Naive thymus-derived CD4-positive, alpha-beta T cell (primary cell): ENCODE measurements at places on chromosomes 2 and 18.
A peak's percentile ranks its signal among the peaks of the same experiment; 100 is the strongest.

DNA sequence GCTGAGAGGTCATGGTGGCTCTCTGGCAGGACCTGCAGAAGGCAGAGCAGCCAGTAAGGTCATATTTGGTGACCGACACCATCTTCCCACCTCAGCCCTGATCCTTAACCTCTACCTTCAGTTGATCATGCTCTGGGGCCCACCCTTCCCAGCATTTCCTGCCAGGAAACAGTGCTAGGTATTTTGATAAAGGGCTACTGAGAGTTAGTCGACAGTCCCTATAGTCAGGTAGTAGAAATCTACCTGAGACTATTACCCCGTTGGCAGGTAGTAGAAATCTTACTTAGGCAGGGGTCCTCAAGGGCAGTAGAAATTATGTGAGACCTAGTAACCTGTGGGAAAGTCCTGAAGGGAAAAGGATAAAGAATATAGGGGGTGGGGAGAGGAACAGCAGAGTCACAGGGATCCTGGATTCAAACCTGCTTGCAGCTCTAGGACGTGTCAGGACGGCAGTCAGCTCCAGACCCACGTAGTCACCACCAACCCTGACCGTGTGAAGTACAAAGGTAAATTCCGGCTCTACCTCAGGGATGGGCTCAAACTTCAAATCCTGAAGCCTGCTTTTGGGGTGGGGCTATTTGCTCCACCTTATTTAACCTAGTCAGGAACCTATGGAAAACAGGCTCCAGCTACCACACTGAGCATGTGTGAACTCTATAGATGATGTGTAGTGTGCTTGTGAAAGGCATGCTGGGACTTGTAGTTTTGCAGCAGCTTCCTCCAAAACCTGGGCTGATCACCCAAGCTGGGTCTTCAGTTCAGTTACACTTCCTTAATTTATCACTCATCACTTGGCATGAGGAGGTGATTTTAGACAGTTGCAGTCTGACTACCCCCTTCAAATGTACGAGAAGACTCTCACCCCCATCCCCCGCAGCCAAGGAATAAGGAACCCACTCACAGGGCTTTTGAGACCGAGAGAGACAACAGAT, at the start of gene DQX1:
Gene DQX1 (minus strand): TSS at position 515 of the 932 bp plus-strand sequence. CDS start 502 bp downstream, at position 13.
- no peaks in the 10 kb centered on the region for H3K27me3 ChIP-seq
- H3K27ac ChIP-seq: no peak within 1 kb of the TSS
- no peak for DNase-seq
- peaks cover 15% of the 10 kb centered on the region for H3K4me1 ChIP-seq
- no peak within 1 kb of the TSS for H3K4me3 ChIP-seq
- H3K36me3 ChIP-seq: peaks cover 35% of the 10 kb centered on the region

- H3K36me3 ChIP-seq: no peaks in the 10 kb centered on the region
- H3K27ac ChIP-seq: no peak overlapping the region
- no peak for DNase-seq
- H3K27me3 ChIP-seq: no peaks in the 10 kb centered on the region
Observed at GRCh38 chr2:20585359-20585709, 65.6 kb downstream of the HS1BP3 start.

DNA sequence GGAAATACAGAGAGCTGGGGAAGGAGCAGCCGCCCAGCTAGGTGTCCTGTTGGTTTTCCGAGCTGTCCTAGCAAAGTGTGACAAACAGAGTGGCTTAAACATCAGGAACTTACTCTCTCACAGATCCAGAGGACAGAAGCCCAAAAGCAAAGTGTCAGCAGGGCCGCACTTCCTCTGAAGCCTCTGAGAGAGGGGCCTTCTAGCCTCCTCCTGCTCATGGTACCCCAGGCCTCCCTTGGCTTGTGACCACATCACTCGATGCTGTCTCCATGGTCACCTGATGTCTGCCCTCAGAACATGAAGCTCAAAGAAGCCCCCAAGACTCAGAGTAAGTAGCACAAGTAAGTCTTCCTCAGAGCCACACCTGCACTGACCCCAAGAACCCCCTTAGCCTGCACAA, 650.5 kb upstream of the ID2 start:
- no peak overlapping the region for H3K27ac ChIP-seq
- H3K36me3 ChIP-seq: no peaks in the 10 kb centered on the region
- H3K4me1 ChIP-seq: no peaks in the 10 kb centered on the region
- H3K27me3 ChIP-seq: no peaks in the 10 kb centered on the region
- no peak overlapping the region for H3K4me3 ChIP-seq
- no peak for DNase-seq

DNA sequence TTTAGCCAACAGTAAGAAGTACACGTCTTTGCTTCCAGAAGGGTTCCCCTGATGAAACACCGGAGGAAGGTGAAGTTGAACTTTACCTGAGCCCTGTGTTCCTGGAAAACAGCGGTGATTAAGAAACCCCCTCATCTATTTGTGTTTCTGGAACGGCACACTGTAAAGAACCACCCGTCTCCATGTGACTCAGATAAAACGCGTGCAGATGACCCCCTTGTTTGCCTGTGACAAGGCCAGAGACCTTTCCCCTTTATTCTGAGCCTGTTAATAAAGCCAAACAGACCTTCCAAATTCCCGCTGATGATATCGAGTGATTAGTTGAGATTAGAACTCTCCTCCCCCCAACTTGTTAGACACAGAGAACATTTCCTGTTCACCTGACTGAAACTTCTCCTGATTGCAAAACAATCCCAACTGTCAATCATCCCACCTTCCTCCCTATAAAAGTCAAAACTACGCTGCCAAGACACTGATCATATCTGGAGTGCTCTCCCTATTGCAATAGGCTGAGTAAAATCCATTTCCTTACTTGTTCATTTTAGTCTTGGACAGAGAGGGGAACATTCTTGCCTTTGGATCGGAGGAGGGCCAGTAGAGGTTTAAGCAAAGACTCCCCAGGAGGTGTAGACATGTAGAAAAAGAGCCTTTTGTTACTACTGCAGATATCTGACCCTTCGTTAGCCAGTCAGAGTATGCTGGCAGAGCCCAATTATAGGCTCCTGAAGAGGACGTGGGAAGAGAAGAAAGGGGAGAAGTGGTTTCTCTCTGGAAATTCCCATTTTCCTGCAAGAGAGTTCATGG, 914 bp upstream of the IWS1 start:
- H3K27me3 ChIP-seq: no peaks in the 10 kb centered on the region
- H3K27ac ChIP-seq: peak overlapping the region; percentile 82
- peaks cover 22% of the 10 kb centered on the region for H3K36me3 ChIP-seq

DNA sequence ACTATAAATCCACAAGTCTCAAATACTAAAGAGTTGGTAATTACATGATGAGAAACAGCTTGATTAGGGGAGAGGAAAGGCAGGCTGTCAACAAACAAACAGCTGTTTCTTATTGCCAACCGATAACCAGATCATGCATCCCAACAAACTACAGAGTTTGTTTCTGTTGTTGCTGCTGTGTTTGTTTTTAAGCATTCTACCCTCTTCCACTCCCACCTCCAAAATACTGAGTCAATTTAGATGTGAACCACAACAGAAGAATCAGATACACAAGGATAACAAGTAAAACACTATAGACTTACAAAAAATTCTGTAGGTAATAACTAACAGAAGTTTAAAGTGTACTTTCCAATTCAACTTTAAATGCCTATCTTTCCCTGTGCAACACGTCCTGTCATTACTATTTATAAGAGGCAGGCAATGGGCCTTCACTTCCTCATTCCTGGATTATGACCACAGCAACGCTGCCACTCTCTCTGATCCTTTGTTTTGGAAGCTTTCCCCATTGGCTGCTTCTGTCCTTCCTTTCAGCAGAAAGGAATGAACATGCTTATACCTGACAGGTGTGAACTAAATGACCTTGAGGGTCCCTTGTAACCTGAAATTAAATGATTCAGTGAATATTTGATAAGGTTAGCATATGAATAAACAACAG, 152.0 kb downstream of the SRBD1 start:
- no peak overlapping the region for H3K27ac ChIP-seq
- H3K4me1 ChIP-seq: no peaks in the 10 kb centered on the region
- DNase-seq: no peak
- H3K36me3 ChIP-seq: no peaks in the 10 kb centered on the region

GRCh38 chr2:221488136-221488807, 83.8 kb downstream of the EPHA4 start:
- no peaks in the 10 kb centered on the region for H3K4me1 ChIP-seq
- DNase-seq: no peak
- H3K4me3 ChIP-seq: no peak overlapping the region
- no peaks in the 10 kb centered on the region for H3K36me3 ChIP-seq
- H3K27me3 ChIP-seq: no peaks in the 10 kb centered on the region
- no peak overlapping the region for H3K27ac ChIP-seq

- no peaks in the 10 kb centered on the region for H3K36me3 ChIP-seq
- no peaks in the 10 kb centered on the region for H3K4me1 ChIP-seq
- H3K27me3 ChIP-seq: no peaks in the 10 kb centered on the region
- no peak overlapping the region for H3K27ac ChIP-seq
Observed at GRCh38 chr2:138787053-138787666, 7.0 kb upstream of the NXPH2 start.

- H3K4me1 ChIP-seq: peaks cover 57% of the 10 kb centered on the region
- no peak overlapping the region for H3K4me3 ChIP-seq
- peak overlapping the region; percentile 99 for H3K27ac ChIP-seq
- H3K27me3 ChIP-seq: no peaks in the 10 kb centered on the region
- DNase-seq: no peak
Observed at GRCh38 chr2:136141510-136142149, 23.7 kb upstream of the CXCR4 start.

DNA sequence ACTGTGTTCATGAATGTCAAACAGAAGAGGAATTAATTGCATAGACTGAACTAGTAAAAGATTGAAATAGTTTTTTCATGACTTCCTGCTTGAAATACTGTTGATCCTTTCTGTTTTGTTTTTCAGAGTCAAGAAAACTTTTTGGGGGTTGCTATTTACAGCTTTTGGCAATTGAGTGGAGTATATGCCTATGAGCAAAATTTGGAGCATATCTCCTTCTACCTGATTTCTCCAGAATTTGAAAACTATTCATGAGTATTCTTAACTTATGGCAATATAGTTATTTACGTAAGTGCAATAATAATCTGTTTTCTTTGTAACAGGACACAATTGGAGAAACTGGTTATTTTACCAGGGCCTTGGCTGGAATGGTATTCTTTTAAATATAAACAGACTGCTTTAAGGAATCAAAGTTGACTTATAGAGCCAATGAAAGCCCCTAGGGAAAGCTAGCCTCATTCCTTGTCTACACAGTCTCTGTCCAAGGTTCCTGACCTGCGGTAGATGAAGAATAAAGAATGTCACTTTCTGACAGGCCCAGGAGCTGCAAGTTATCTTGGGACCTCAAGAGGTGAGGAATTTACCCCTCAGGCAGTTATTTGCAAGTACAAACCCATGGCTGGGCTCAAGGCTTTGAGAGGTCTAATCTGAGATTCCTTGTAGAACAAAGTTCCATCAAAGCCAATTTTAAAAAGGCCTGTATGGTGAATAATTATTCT, 193.5 kb upstream of the NDUFV2 start:
- no peak for DNase-seq
- no peak overlapping the region for H3K27ac ChIP-seq
- no peaks in the 10 kb centered on the region for H3K27me3 ChIP-seq
- H3K4me3 ChIP-seq: no peak overlapping the region
- no peaks in the 10 kb centered on the region for H3K36me3 ChIP-seq
- no peaks in the 10 kb centered on the region for H3K4me1 ChIP-seq

DNA sequence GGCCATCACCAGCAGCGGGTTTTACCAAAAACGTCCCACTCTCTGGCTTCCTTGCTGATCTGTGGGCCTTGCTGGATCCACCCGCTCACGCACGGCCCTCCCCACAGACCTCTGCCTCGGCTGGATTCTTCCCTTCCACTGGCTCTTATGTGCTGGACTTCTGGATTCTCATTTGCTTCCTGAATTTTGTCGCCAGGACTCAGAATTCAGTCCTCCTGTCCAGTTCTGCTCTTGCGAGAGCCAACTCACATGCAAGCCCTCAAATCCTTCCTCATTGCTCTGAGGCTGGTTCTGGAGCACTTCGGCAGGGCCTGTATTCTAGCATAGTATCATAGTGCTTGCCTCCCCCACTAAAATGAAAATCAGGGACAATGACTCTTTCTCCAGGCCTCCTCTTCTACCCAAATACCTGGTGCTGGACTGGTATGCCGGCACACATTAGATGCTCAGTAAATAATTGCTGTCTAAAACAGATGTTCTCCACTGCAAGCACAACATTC, 115.5 kb downstream of the ATL2 start:
- no peak overlapping the region for H3K27ac ChIP-seq
- no peaks in the 10 kb centered on the region for H3K4me1 ChIP-seq
- H3K27me3 ChIP-seq: no peaks in the 10 kb centered on the region
- H3K36me3 ChIP-seq: no peaks in the 10 kb centered on the region

- H3K4me1 ChIP-seq: no peaks in the 10 kb centered on the region
- DNase-seq: no peak
- H3K36me3 ChIP-seq: no peaks in the 10 kb centered on the region
- no peak overlapping the region for H3K4me3 ChIP-seq
- no peak overlapping the region for H3K27ac ChIP-seq
Observed at GRCh38 chr18:40159141-40160017, 1795.7 kb upstream of the PIK3C3 start.

- H3K27me3 ChIP-seq: no peaks in the 10 kb centered on the region
- peaks cover 56% of the 10 kb centered on the region for H3K36me3 ChIP-seq
- H3K4me3 ChIP-seq: no peak overlapping the region
- H3K27ac ChIP-seq: no peak overlapping the region
Observed at GRCh38 chr2:241748468-241749256, 14.2 kb downstream of the D2HGDH start.

DNA sequence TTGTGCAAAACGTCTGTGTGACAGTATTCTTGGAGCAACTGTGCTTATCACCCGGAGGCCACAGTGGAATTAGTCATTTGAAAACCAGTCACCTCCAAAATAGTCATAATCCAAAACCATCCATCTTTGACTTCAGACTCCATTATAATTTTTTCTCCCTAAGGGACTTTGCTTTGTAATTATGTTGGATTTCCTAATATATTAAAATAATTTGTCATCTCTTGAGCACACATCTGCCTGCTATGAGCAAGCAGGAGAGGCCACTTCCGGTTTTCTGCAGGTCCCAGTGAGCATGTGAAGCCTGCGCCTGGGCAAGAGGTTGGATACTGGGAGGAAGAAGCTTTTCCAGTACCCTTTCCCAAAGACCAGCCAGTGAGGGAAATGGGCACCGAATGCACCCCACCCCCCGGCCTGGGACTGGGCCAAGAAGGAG, 57.7 kb downstream of the ODC1 start:
- no peak for DNase-seq
- no peaks in the 10 kb centered on the region for H3K36me3 ChIP-seq
- H3K27ac ChIP-seq: no peak overlapping the region
- no peak overlapping the region for H3K4me3 ChIP-seq

GRCh38 chr2:237711458-237712150, 84.2 kb downstream of the LRRFIP1 start:
- no peak for DNase-seq
- no peak overlapping the region for H3K4me3 ChIP-seq
- H3K27ac ChIP-seq: no peak overlapping the region
- no peaks in the 10 kb centered on the region for H3K27me3 ChIP-seq
- H3K4me1 ChIP-seq: peaks cover 10% of the 10 kb centered on the region

GRCh38 chr2:32249731-32250236, 14.9 kb downstream of the NLRC4 start:
- no peaks in the 10 kb centered on the region for H3K4me1 ChIP-seq
- no peaks in the 10 kb centered on the region for H3K27me3 ChIP-seq
- DNase-seq: no peak
- H3K4me3 ChIP-seq: no peak overlapping the region
- no peak overlapping the region for H3K27ac ChIP-seq

GRCh38 chr2:232328516-232329460, 49.8 kb upstream of the ALPP start:
- H3K36me3 ChIP-seq: no peaks in the 10 kb centered on the region
- DNase-seq: no peak
- H3K4me3 ChIP-seq: no peak overlapping the region
- no peaks in the 10 kb centered on the region for H3K27me3 ChIP-seq
- H3K4me1 ChIP-seq: no peaks in the 10 kb centered on the region
